ENCODE measurements at places on chromosomes 13 and 19.

- DNase-seq, result no peak
Measured at GRCh38 chr19:18889949-18890745, 5.8 kb downstream of the CERS1 start.

DNA sequence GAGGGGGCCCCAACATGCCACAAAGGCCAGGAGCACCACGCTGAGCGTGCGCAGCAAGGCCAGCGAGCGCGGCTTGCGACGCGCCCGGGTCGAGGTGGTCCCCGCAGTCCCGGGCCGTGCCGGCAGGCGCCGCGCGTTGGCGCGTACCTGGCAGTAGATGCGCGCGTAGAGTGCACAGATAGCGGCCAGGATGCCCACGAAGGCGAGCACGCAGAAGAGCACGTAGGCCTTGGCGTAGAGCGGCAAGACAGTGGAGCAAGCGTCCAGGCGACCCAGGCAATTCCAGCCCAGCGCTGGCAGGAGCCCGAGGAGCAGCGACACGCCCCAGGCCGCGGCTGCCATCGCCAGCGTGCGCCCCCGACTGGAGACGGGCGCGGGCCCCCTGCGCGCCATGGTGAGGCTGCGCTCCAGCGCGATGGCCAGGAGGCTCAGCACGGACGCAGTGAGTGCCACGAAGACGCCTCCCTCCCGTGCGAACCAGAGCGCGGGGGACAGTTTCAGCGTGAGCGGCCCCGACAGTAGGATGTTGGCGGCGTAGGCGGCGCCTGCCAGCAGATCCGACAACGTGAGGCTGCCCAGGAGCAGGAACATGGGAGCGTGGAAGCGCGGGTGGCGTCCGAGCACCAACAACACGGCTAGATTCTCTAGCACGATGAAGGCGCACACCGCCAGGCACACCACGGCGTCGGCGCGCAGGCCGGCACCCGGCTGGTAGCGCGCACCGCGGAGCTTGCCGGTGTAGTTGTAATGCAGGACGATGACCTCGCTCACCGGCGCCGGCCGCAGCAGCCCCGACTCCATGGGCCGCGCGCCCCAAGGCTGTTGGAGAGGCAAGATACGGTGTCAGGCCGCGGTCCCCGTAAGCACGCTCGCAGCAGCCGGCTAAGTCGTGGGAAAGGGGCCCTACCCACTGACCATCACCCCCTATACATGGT lies 2.8 kb downstream of the S1PR5 start:
- DNase-seq, result no peak

GRCh38 chr13:32391101-32391619 lies 36.8 kb downstream of the N4BP2L1 start:
- DNase-seq, result no peak

DNA sequence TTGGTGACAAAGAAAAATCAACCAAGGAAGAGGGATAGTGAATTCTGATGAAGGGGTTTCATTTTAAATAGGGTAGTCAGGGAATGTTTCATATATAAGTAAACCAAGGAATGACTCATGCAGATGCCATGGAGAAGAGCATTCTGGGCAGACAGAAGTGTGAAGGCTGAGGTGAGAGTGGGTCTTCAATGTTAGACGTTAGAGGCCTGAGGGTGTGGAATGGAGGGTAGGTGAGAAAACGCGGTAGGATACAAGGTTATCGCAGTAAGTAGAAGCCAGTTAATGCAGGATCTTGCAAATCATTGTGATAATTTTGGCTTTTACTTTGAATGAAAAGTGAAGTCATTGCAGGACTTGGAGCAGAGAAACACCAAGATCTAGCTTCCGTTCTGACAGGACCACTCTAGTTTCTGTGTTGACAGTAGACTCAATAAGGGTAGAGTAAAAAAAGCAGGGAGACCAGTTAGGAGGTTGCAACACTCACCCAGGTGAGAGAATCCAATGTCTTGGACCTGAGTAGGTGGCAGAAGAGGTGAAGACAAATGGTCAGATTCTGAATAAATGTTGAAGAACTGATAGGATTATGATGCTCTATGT lies 225.2 kb upstream of the TMTC4 start:
- no peak for DNase-seq

DNA sequence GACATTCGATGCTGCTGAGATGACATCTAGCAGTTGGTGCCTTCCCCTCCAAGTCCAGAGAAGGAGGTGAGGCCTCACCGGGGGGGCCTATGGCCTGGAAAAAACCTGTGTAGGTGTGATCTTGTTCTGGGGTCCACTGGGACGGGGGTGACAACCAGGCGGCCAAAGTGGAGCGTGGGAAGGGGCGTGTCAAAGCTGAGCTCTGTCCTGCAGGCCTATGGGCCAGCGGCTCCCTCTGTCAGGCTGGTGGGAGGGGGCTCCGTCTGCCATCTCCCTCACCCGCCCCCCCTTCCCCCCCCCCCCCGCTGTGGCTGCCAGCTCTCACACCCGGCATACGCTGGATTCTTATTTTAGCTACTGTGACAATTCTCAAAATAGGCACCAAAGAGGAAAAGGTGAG lies 56.7 kb upstream of the UQCRFS1 start:
- DNase-seq, result no peak

DNA sequence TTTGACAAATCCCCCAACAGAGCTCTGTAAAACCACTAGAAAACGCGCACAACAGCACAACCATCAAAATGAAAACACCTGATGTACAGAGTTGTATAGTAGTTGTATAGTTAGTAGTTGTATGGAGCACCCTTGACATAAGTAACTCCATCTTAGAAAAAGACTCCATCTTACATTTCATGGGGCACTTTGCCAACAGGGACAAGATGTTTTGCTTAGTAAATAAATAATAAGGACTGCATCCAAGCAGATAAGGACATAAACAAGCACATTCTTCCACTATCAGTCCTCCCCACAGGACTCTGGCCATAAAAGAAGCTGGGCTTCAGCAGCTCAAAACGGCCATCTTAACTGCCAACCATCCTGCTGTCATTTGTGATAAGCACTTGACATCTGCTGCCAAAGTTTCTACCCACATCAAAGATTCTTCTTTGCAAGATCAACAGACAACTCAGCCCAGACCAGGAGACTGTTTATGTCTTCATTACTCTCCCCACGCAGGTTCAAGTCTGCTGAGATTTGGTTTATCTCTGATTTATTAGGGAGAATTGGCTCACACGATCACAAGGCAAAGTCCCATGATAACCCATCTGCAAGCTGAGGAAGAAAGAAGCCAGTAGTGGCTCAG lies 20.7 kb upstream of the ZNF331 start:
- no peak for DNase-seq

GRCh38 chr13:48636550-48636949 lies 17.2 kb upstream of the CYSLTR2 start:
- no peak for DNase-seq

GRCh38 chr19:7533281-7533885 lies 2.1 kb upstream of the PNPLA6 start:
- no peak for DNase-seq

DNA sequence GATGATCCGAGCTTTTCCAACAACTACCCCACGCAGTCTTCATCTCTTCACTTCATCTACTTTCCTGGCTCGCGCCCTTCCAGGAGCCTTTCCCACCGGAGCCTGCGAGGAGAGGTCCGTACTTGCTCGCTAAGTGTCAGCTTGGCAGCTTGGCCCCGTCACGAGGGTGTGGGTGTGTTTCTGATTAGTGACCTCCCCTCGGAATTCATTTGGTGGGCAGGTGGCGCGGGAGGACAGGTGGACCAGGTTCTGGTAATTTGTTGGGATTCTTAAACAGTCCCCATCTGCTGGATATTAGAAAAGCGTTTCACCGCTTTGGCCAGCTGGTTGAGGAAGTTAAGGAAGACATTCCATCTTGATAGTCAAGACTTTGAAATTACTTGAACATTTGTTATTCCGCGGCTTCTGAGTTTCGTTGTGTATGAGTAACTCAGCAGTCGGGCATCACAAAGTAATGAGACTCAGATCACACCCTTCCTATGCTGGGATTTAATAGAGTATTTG lies 515 bp downstream of the UFM1 start:
- peak; percentile 6 for DNase-seq

GRCh38 chr13:98189841-98190505 lies 12.9 kb upstream of the RNF113B start:
- no peak for DNase-seq

DNA sequence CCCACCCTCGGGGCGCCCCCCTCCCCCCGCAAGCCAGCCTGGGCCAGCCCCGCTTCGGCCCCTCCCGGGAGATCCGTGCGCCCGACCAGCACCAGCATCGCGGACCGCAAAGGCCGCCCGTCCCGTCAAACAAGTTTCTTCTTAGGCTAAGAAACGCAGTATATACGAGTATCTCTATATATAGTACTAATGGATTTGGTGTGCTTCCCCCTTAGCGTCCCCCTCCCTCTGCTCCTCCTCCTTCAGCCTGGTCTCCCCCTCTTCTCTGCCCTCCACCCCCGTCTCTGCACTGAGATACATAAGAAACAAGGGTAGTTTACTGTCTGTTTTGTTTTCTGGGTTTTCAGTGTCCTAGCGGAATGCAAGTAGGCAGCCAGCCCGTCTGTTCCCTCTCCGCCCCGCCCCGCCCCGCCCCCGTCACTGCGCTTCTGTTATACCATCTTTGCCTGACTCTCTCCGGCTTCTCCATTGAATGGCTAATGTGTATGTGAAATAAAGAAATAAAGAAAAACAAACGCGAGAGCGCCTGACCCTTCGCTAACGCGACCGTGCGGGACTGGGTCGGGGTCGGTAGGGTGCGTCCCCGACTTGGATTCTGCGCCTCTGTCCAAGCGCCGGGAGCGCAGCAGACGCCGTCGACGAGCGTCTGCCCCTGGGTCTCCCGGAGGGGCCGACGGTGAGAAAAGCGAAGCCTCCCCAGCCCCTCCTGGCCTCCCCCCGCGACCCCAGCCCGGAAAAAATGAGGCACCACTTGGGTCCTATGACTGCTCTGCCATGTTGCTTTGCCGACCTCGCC lies 4.2 kb downstream of the LYL1 start:
- no peak for DNase-seq

DNA sequence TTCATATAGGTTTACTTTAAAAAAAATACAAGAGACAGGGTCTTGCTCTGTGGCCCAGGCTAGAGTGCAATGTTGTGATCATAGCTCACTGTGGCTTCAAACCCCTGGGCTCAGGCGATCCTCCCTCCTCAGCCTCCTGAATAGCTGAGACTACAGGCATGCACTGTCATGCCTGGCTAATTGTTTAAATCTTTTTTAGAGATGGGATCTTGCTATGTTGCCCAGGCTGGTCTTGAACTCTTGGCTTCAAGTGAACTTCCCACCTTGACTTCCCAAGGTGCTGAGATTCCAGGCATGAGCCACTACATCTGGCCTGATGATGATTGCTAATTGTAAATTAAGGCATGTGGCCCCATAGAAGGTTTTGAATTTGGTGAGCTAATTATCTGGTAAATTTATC lies 35.4 kb upstream of the ADGRE1 start:
- DNase-seq, result no peak

DNA sequence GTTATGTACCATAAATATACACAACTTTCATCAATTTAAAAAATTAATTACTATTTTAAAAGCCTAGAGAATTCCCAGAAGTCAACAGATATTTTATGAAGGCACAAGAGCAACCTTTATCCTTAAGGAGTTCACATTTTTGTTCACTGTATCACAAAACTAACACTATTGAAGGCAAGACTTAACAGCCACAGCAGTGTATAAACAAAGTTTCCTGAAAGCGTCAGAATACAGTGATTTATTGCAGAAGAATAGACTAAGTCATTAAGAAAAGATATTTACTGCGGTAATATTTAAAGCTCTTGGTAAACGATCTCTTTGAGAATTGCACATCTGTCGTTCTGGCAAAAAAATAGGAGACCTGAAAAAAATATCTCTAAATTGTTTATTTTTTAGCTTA lies 419.3 kb upstream of the NBEA start:
- DNase-seq, result no peak

DNA sequence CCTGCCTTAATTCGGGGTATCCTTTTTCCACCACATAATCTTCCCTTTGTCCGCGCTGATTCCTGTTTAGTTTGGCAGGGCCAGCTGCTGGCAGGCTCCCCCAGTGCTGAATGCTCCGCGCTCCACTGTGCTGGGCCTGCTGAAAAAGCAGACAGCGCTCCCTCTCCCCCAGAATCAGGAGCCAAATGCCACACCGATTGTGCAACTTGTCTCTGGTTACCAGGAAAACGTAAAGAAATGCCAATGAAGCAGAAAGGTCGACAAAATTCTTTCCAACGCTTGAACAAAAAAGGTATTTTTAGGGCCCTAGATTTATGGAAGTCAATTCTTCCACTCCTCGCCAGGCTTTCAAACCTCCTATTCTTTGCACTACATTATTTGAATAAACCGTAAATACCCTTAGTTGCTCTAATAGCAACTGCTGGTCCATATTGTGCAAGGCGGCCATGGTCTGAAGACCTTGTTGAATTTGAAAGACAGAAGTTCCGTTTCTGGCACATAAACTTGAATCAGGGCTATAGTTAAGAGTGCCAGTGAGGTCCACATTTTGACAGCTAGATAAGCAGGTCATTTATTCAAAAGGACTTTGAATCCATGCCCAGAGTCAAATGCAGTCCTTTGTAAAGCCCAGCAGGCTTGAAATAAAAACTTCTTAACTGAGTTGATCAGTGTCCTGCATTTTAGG lies 206.7 kb upstream of the RFC3 start:
- peak; percentile 22 for DNase-seq

DNA sequence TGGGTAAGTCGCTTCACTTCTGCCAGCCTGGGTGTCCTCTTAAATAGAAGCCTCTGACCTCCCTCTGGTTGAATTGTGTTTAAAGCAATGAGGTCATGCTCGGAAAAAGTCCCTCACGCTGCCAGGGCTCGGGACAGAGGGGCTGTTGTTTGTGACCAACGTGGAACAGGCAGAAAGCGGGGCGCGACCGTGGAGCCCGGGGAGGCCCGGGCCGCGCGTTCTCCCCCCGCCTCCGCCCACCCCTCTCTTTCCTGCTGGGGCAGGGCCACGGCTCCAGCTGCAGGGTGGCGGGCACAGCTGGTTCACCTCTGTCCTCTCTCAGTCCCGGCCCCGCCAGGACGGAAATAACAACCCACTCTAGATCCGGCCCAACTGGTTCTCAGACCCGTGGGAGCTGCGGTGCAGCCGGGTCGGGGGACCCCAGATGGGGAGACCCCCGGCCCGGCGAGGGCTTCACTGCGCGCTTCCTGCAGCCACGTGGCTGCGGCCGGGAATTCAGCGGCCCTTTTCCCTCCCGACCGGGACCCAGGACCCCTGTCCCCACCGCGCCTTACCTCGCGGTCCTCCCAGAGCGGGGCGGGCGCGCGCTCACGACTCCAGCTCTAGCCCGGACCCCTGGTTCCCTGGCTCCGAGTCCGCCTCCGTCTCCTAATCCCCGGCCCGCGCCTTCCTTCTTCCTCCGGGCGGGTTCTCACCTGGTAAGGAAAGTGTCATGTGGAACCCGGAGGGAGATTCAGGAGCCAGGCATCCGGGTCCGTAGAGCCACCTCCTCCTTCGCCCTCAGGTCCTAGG lies 1.9 kb downstream of the CDC42EP5 start:
- no peak for DNase-seq

Measured in DMS 273 treated with DMSO at 0.1 percent for 48 hours (cell line).